ENCODE measurements at places on chromosomes 6 and 20.

DNA sequence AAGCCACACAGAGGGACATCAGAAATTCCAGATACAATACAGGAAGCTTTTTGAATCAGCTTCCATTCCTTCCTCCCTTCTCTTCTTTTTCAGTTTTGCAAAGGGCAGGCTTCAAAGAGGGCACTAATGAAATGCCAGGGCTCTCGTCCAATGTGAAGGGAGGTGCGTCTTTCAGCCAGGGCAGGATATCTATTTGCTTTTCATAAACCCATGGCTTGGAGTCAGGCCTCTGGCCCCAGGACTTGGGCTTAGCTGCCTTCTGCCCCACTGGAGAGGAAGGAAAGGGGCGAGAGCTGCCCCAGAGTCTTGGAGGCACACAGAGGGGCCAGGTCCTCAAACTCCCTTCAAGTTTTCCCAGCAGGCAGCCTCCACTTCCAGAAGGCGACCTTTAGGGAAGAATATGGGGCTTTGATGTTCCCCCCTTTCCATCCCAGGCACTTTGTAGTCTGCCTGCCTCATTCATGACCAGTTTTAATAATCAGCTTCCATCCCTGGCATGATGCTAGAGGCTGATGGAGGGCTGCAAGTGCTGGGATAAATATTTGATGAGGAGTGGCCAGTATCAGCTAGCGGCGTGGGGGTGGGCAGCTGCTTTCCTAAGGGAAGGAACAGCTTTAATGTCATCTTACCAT, 234.8 kb downstream of the NRN1 start:
- no peak for DNase-seq

GRCh38 chr20:36571564-36572504, 1.6 kb upstream of the TGIF2 start:
- no peak for DNase-seq

DNA sequence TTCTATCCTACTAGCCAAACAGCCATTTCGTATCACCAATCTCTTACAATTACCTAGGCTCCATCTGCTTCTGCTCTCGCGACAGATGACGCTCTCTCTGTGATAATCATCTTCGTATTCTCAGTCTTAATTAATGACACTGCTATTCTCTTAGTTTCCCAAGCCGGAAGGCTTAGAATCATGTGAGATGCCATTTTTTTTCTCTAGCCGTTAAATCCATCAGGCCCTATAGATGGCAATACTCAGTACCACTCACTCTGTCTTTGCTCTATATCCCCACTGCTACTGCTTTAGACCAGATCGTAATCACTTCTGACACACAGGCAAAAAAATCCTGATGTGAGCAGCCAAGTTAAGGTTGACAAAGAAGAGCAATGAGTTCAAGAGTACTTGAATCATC, 2.1 kb upstream of the THEMIS start:
- DNase-seq: no peak

DNA sequence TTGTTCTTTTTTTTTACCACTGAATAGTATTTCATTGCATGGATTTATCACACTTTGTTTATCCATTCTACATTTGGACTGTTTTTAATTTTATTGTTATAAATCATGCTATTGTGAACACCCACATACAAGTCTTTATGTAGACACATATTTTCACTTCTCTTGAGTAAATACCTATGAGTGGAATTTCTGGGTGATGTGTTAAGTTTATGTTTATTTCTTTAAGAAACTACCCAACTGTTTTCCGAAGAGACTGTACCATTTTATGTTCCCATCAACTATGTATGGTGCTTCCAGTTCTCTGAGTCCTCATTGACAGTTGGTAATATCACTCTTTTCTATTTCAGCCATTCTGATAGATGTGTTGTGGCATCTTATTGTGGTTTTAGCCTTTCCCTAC, 54.0 kb downstream of the RIN2 start:
- no peak for DNase-seq

DNA sequence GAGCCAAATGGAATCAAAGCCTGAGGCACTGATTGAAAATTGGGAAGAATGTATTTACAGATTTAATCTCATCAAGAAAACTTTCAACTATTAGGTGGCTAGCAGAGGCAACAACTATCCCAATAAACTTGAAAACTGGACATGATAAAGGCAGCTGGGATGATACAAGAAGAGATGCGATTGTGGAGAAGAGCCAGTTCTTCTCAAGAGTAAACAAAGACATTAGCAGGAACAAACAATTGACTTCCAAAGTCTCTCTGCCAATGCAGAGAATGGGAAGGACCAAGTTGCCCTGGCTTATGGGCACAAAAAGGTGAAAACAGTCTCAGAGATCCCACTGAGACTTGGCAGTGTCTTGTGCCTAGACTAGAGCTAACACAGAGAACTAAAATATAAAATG, 132.4 kb downstream of the SOBP start:
- DNase-seq: no peak

All from aorta (tissue), 5 donors.